Left ventricle myocardium superior (tissue), 1 donor: ENCODE measurements at places on chromosomes 5 and 9. TPM values are rescaled to one million over a fixed set of nuclear protein-coding genes. Genes with fewer than 3 reads are reported as not detected.

The CARD6 gene
- 6.4 TPM for total RNA-seq

The ZNF354C gene
- 5.4 TPM for total RNA-seq

DNA sequence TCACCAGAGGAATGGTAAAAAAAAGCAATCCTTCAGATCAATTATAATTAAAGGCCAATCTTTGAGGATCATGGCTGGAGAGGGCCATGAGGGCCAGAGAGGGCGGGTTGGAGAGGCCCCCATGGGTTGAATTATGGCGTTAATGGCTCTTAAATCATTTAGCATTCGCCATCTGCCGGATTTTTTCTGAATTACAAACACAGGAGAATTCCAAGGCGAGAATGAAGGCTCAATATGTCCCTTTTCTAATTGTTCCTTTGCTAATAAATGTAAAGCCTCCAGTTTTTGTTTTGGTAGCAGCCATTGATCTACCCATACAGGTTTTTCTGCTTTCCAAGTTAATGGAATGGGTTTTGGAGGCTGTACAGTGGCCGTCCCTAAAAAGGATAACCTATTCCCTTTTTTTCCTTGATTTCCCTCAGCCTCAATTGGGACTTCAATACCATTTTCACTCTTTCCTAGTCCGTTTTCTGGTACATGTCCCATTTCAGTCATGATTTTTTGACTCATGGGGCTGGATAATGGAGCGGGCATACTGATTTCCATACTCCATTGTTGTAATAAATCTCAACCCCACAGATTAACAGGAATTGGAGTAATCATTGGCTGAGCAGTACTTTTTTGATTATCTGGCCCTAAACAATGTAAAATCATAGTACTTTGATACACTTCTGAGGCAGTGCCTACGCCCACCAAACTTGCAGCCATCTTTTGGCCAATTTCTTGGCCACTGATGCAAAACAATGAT lies 6.7 kb upstream of the TMEM141 start:
- DNase-seq, result no peak

- no peak for DNase-seq
Measured at GRCh38 chr9:23254404-23255184, 571.4 kb downstream of the ELAVL2 start.

- no peak for DNase-seq
Measured at GRCh38 chr5:154498591-154498990, 20.6 kb upstream of the HAND1 start.

- DNase-seq, result no peak
Measured at GRCh38 chr5:43540746-43541145, 16.1 kb downstream of the PAIP1 start.

The IL33 gene
- total RNA-seq, result 16.8 TPM

DNA sequence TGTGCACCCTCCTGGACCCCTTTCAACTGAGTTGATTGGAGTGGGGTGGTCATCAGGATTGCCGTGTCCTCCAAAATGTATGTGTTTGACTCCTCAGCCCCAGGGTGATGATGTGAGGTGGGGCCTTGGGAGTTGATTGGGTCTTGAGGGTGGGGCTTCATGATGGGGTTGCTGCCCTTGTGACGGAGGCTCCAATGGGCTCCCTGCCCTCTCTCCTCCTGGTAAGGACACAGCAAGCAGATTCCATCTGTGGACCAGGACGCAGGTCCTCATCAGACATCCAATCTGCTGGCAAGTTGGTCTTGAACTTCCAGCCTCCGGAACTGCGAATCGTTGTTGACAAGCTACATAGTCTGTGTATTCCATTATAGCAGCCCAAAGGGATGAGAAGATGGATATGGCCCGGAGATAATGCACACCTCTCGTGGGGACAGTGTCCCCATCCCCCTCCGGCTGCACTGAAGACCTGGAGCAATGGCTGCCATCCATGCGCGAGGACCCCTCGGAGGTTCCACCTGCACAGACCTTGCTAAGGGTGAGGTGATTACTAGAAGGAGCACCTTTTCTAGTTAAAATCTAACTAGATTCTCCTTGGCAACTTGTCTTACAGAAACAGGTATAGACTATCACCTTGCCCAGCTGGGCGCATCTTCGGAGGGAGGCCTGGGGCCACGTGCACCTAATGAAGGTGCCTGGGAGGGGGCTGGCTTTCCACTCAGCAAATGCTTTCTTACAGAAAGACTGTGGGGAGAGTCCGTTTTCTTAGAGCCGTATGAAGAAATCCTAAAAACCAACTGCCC lies 75.7 kb upstream of the IRX4 start:
- no peak for DNase-seq

The PCDHAC2 gene
- total RNA-seq, result 0.10 TPM

The MSMP gene
- total RNA-seq, result not detected

DNA sequence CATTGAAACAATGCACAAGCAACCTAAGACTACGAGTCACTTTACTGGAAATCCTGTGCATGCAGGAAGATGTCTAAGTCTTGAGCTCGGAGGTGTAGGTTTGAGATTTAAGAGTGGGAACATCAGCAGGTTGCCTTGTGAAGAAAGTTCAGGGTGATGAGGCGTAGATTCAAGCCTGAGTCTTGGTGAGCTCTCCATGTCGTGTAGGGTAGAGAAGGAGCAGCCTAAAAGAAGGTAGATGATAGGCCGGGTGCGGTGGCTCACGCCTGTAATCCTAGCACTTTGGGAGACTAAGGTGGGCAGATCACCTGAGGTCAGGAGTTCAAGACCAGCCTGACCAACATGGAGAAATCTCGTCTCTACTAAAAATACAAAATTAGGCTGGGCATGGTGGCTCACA lies 30.2 kb upstream of the ANKRD18A start:
- DNase-seq, result no peak

The EGFL7 gene
- 63.8 TPM for total RNA-seq

The CCDC171 gene
- 1.7 TPM for total RNA-seq

- no peak for DNase-seq
Measured at GRCh38 chr5:98296426-98296825, 477.0 kb upstream of the RGMB start.

DNA sequence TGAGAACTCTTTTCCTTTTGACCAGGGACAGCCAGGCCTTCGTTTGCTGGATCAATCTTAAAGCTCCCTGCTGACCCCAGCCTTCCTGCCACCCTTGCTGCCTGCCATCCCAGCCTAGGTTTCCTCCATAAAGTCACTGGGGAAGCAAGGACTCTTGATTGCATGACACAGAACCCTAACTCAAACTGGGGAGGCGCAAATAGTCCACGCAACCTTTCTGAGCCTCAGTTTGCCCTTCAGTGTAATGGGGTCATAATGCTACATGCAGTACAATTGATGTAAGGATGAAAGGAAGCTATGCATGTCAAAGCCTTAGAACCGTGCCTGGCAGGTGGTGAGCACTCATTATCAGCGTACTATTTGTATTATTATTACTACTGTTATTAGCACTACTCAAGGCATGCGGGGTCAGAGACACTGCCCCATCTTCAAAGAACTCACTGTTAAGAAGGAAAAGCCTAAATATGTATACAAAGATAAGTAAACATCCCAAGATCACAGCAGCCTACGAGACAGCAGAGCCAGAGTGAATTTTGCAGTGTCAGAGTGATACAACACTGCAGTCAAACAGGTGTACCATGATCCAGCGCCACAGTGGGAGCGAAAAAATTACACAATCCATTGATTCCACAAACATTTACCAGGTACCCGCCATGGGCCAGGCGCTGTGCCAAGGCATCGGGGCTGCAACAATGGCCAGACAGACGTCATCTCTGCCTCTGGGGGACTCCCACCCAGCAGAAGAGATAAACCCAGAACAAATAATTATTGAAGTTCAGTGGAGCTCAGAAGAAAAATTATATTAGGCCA lies 16.9 kb upstream of the CPLX2 start:
- DNase-seq, result no peak

GRCh38 chr5:149727336-149728035 lies 2.6 kb upstream of the PPARGC1B start:
- no peak for DNase-seq

GRCh38 chr9:76618762-76619161 lies 145.5 kb upstream of the PCA3 start:
- no peak for DNase-seq

The FAM221B gene
- total RNA-seq, result not detected

The FOXD4L3 gene
- total RNA-seq, result not detected

DNA sequence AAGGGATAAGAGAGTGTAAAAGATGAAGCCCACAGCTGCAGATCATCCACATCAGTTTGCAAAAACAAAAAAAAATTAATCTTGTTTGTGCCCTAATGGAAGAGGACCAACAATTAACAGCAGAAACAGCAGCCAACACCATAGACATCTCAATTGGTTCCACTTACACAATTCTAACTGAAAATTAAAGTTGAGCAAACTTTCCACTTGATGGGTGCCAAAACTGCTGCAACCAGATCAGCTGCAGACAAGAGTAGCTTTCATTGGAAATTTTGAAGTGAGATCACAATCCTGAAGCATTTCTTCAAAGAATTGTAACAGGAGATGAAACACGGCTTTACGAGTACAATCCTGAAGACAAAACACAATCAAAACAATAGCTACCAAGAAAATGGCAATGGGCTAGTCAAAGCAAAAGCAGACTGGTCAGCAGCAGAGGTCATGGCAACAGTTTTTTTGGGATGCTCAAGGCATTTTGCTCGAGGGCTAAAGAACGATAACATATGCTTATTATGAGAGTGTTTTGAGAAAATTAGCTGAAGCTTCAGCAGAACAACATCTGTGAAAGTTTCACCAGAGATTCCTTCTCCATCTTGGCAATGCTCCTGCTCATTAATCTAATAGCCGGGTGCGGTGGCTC lies 4.1 kb upstream of the RBM27 start:
- DNase-seq, result no peak

GRCh38 chr5:133723126-133723525 lies 110.8 kb upstream of the FSTL4 start:
- no peak for DNase-seq

The PFN3 gene
- total RNA-seq, result not detected

The PCDHB16 gene
- 2.7 TPM for total RNA-seq
